ENCODE measurements at places on chromosomes 6 and 20.

DNA sequence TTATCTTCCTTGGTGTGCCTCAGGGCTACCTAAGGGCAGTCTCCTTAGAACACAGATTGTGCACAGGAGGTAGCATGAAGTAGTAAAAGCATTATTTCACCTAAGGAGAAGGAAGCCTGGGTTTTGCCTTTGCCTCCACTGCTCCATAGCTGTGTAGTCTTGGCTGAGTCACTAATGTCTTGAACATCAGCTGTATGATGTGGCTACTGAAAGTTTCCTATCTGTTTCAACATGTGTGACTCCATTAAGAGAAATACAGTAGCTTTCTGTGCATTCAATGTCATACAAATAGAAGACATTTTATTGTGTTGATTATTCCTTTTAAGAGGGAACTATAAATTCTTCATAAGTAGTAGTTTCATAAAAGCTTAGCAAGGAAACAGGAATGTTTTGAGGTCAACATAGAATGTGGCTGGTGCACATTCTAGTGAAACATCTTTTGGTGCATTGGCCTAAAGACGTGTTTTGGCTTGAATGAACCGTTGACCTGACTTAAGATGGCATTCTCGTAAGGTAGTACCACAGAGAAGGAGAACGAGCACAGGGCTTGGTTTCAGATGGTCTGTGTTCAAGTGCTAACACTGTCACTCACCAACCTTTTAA is 70.6 kb downstream of the CTNNBL1 start:
- DNase-seq = no peak

GRCh38 chr6:11409371-11409770 is 128.2 kb upstream of the TMEM170B start:
- DNase-seq = peak; percentile 6

GRCh38 chr20:9185511-9185910 is 116.6 kb downstream of the PLCB4 start:
- DNase-seq = no peak

- no peak for DNase-seq
These were observed 664.3 kb downstream of the TENT5A start for GRCh38 chr6:81088145-81088544.

DNA sequence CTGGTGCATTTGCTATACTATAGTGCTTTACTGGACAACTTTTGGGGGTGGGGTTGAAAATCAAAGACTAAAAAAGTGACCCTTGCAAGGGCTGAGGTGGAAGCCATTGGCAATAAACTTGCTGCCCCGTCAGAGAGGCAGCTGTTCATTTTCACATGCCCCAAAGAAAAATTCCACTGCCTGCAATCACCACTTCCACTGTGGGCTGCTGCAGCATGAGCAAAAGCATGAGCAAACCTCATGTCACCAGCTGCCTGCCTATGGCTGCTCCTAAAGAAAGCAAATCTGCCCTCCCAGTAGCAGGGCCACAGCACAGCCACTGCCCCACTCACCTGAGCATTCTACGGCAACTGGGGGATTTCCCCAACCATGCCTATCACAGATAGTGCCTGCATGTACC is 290.0 kb downstream of the PAX1 start:
- DNase-seq = no peak

DNA sequence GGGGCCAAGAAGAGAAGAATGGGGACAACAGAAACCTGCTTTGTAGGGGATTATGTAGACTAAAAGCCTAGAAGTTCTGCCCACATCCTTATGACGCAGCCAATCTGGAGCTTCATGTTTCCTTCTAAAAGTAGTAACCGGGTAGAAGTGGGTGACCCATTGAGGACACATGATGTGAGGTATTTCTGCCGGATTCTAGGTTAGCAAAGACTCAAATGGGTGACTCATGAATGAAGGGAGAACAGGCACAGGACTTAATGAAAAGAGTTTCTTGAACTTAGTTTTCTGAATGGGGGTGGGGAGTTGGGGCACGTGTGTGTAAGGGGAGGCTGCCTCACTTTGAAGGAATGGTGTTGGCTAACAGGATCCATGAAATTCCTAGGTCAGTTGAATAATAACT is 68.8 kb downstream of the CDS2 start:
- DNase-seq = no peak

DNA sequence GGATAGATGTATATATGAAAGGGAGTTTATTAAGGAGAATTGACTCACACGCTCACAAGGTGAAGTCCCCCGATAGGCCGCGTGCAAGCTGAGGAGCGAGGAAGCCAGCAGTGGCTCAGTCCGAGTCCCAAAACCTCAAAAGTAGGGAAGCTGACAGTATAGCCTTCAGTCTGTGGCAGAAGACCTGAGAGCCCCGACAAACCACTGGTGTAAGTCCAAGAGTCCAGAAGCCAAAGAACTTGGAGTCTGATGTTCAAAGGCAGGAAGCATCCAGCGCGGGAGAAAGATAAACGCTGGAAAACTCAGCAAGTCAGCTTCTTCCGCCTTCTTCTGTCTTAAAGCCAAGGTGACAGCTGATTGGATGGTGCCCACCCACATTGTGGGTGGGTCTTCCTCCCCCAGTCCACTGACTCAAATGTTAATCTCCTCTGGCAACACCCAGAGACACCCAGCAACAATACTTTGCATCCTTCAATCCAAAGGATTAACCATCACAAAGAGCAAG is 102.6 kb upstream of the GJE1 start:
- DNase-seq = no peak

Measured in skin of body (tissue), 3 donors.